ENCODE measurements at places on chromosomes 2 and 18.

- no peak for DNase-seq
These were observed 202.9 kb upstream of the SP5 start for GRCh38 chr2:170512266-170512665.

GRCh38 chr18:76390452-76391035, 104.5 kb downstream of the ZNF516 start:
- no peak for DNase-seq

- DNase-seq = no peak
These were observed 7.3 kb downstream of the KIF1A start for GRCh38 chr2:240812721-240813120.

- no peak for DNase-seq
These were observed 69.7 kb downstream of the ZNF532 start for GRCh38 chr18:58934356-58934755.

DNA sequence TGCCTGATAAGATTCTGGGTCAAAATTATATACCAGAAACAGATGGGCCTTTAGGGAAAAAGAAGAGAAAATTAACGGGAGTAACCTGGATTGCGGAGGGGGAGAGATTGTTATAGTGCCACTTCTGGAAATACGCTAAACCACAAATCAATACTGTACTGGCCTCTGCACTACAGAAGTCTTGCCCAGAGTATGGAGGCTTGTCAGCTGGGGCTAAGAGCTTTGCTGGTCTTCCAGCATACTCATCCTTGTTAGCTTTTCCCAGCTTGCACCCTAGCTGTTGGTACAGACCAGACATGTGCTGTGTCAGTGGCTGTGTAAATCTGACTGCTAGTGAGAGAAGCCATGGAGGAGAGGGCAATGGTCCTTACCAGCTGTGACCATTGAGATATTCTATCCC, 8.9 kb downstream of the AGBL5 start:
- DNase-seq = no peak

GRCh38 chr18:80046431-80046830, 12.2 kb downstream of the RBFA start:
- DNase-seq = no peak
